IMR-90 (cell line): ENCODE measurements at places on chromosomes 12 and 14. TPM values are rescaled to one million over a fixed set of nuclear protein-coding genes. Genes with fewer than 3 reads are reported as not detected.
A peak's percentile ranks its signal among the peaks of the same experiment; 100 is the strongest.

SLC15A5 gene
- total RNA-seq = not detected in 2 replicates

OTOGL gene
- total RNA-seq = 0.18 and 0.28 TPM in 2 replicates

CPNE6 gene
- not detected in 2 replicates for total RNA-seq

KRT75 gene
- not detected in 2 replicates for total RNA-seq

GRCh38 chr12:67534681-67535080 is 113.9 kb upstream of the DYRK2 start:
- DNase-seq = peak; percentile 70

GRCh38 chr12:14396071-14396470 is 30.6 kb downstream of the ATF7IP start:
- DNase-seq = peak; percentile 28
